Naive thymus-derived CD4-positive, alpha-beta T cell (primary cell): ENCODE measurements at places on chromosomes 2 and 18. TPM values are rescaled to one million over a fixed set of nuclear protein-coding genes. Genes with fewer than 3 reads are reported as not detected.
A peak's percentile ranks its signal among the peaks of the same experiment; 100 is the strongest.

- H3K27ac ChIP-seq, result no peak overlapping the region
- no peak for DNase-seq
- H3K4me3 ChIP-seq, result no peak overlapping the region
- H3K36me3 ChIP-seq, result no peaks in the 10 kb centered on the region
- H3K27me3 ChIP-seq, result no peaks in the 10 kb centered on the region
- no peaks in the 10 kb centered on the region for H3K4me1 ChIP-seq
Measured at GRCh38 chr2:72011791-72012190, 135.9 kb downstream of the CYP26B1 start.

PSMA8 gene
- 0.89 TPM for total RNA-seq

REG1B gene
- total RNA-seq, result not detected

- peak within 1 kb of the TSS; percentile 81 for H3K4me3 ChIP-seq
- peak within 1 kb of the TSS; percentile 36 for H3K27ac ChIP-seq
- H3K36me3 ChIP-seq, result no peaks in the 10 kb centered on the region
- peaks cover 9% of the 10 kb centered on the region for H3K4me1 ChIP-seq
- DNase-seq, result no peak
- H3K27me3 ChIP-seq, result no peaks in the 10 kb centered on the region
Measured at GRCh38 chr2:70978341-70979179, at the start of gene ANKRD53. Gene ANKRD53, plus strand, starts transcription at chr2:70978630. Its CDS starts 16 bp downstream, at chr2:70978646.

DNA sequence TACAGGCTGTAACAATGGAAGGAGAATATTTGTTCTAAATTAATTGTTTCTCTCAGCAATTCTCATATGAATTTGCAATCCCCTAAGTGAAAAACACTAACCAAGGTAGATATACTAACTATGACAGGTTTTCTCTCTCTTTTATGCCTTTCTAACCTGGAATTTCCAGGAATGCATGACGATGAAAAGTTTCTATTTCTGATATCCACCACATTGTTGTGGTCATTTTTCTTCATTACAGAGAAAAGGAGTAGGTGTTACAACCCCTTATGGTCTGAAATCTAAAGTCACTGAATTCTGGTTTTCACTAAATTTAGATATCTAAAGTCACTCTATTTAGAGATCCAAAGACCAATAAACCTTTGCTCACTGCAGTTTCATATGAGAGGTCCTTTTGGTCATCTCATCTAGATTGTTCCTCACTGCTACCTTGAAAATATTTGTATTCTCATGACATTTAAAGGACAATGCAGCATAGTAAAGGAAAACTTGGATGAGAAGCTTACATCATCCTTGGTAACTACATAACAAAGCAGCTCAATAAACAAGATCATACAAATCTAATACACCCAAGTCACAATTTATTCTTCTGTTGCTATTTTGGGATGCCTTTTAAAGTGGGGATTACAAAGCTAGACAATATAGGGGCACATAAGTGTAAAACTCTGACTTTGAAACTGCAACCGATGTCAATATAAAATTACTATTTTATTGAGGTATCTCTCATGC is 85.8 kb downstream of the TCF4 start:
- H3K27ac ChIP-seq, result no peak overlapping the region
- H3K27me3 ChIP-seq, result no peaks in the 10 kb centered on the region
- no peaks in the 10 kb centered on the region for H3K4me1 ChIP-seq
- H3K4me3 ChIP-seq, result no peak overlapping the region
- H3K36me3 ChIP-seq, result no peaks in the 10 kb centered on the region

DNA sequence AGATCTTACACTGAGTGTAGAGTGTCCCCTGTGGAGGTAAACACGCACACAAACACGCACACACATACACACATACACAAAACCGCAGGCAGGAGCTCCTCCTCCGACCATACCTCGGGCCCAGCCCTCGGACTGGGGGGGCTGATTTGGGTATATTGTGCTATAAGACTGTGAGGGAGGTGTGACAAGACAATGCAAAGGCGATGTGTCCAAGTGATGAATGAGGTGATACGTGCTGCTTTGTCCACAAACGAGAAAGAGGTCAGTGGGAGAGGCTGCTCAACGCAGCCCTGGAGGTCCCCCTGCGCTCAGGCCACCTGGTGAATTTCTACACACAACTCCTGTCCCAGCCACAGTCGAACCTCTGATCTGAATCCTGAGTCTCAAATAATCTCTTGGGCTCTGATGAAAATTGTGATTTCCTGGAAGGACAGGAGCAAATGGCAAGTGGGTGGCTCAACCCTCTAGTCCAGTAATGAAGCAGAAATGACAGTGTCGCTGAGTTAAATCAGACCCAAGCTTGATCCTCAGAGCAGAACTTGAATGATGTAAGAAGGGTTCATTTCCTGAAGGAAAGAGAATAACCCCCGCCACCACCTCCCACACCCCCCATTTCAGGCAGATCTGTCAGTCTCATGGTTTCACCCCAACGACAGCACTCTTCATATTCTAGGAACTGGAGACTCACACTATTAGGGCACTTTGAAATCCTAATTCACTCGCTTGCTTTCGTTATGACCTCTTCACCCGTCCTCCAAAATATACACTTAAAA is 48.9 kb upstream of the ASXL2 start:
- H3K36me3 ChIP-seq, result peaks cover 6% of the 10 kb centered on the region
- H3K4me3 ChIP-seq, result no peak overlapping the region
- H3K4me1 ChIP-seq, result no peaks in the 10 kb centered on the region
- H3K27me3 ChIP-seq, result no peaks in the 10 kb centered on the region
- H3K27ac ChIP-seq, result no peak overlapping the region
- no peak for DNase-seq

RAMP1 gene
- total RNA-seq, result 0.59 TPM

POTEJ gene
- not detected in 2 replicates for total RNA-seq

MRPS5 gene
- 72.9 and 78.9 TPM in 2 replicates for total RNA-seq

DNA sequence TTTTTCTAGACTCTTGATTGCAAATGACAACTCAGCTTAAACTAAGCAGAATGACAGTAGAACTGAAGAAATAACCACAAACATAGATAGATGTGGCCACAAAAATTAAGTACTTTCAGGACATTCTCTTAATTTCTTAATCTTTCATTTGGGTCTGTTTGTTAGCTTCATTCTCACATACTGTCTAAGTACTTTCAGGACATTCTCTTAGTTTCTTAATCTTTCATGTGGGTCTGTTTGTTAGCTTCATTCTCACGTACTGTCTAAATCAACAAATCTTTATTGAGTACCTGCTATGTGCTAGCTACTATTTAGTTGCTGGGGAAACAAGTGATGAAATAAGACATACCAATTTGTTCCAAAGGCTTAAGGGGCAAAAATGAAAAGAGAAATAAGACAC is 35.1 kb downstream of the FAM117B start:
- no peaks in the 10 kb centered on the region for H3K36me3 ChIP-seq
- H3K4me1 ChIP-seq, result no peaks in the 10 kb centered on the region
- no peak overlapping the region for H3K4me3 ChIP-seq
- H3K27ac ChIP-seq, result peak overlapping the region; percentile 42
- DNase-seq, result no peak

RGPD4 gene
- total RNA-seq, result not detected

DNA sequence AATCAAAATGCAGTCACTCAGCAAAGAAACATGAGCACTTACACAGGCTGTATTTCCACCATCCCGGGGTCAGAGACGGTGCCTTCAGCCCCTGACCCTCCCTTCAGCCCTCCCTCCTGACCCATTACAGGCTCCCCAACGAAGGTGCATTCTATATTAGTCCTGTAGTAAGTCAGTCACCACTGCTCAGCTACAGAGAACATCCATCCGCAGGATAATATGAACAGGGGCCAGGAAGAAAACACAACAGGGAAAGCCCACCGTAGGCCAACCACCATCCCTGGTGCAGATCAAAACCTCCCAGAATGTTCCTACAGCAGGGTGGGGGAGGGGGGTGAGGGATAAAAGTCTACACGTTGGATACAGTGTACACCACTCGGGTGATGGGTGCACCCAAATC is 15.1 kb downstream of the PXDN start:
- H3K4me1 ChIP-seq, result no peaks in the 10 kb centered on the region
- H3K36me3 ChIP-seq, result no peaks in the 10 kb centered on the region
- H3K4me3 ChIP-seq, result no peak overlapping the region
- no peaks in the 10 kb centered on the region for H3K27me3 ChIP-seq
- H3K27ac ChIP-seq, result no peak overlapping the region

FIGN gene
- not detected in 2 replicates for total RNA-seq

DNA sequence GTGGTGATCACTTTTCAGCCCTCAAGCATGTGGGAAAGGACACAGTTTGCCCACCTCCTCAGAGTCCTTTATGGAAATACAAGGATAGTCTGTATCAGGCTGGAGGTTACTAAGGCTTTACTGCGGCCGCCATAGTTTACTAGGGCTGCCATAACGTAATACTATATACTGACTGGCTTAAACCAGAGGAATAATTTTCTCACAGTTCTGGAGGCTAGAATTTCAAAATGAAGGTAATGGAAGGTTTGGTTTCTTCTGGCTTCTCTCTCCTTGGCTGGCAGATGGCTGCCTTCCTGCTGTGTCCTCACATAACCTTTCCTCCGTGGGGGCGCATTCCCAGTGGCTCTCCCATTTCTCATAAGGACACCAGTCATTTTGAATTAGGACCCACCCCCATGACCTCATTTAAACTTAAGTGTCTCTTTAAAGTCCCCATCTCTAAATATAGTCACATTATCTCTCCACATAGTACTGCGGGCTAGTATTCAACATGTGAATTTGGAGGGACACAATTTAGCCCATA is 12.5 kb upstream of the ATIC start:
- H3K36me3 ChIP-seq, result no peaks in the 10 kb centered on the region
- no peaks in the 10 kb centered on the region for H3K27me3 ChIP-seq
- no peaks in the 10 kb centered on the region for H3K4me1 ChIP-seq
- no peak overlapping the region for H3K4me3 ChIP-seq

GRCh38 chr2:63124218-63124617 is 73.6 kb downstream of the OTX1 start:
- H3K27ac ChIP-seq, result no peak overlapping the region
- no peaks in the 10 kb centered on the region for H3K36me3 ChIP-seq
- no peaks in the 10 kb centered on the region for H3K27me3 ChIP-seq
- DNase-seq, result no peak

- H3K4me1 ChIP-seq, result no peaks in the 10 kb centered on the region
- no peak overlapping the region for H3K27ac ChIP-seq
- no peaks in the 10 kb centered on the region for H3K27me3 ChIP-seq
- H3K4me3 ChIP-seq, result no peak overlapping the region
- H3K36me3 ChIP-seq, result peaks cover 62% of the 10 kb centered on the region
- no peak for DNase-seq
Measured at GRCh38 chr2:99422599-99422998, 67.2 kb downstream of the REV1 start.

POTEC gene
- total RNA-seq, result not detected

DNA sequence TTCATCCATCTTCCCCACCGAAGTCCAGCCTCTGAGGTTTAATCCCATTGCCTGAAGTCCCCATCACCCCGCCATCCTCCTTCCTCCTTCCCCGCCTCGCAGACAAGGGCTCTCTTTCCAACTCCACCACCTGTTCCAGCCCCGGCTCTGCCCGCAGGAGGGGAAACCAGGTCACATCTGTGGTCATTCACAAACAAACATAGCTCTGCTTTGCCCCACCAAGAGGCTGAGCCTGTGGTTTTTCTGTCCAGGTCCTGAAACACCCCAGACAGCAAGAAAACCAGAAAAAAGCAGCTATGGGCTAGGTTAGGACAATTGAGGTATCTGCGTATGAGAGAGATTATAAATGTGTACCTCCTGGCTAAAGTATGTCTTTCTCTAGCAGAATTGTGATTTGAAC is 144.7 kb downstream of the GLI2 start:
- H3K36me3 ChIP-seq, result no peaks in the 10 kb centered on the region
- no peaks in the 10 kb centered on the region for H3K27me3 ChIP-seq

BOLA3 gene
- total RNA-seq, result 15.7 TPM

GRCh38 chr18:9401176-9401575 is 66.6 kb downstream of the TWSG1 start:
- no peak for DNase-seq
- H3K4me1 ChIP-seq, result no peaks in the 10 kb centered on the region
- H3K36me3 ChIP-seq, result no peaks in the 10 kb centered on the region
- no peak overlapping the region for H3K4me3 ChIP-seq
- no peak overlapping the region for H3K27ac ChIP-seq

GRCh38 chr2:121372721-121373353 is 87.8 kb upstream of the TFCP2L1 start:
- H3K36me3 ChIP-seq, result no peaks in the 10 kb centered on the region
- no peaks in the 10 kb centered on the region for H3K4me1 ChIP-seq
- no peak for DNase-seq
- H3K27ac ChIP-seq, result no peak overlapping the region
- H3K27me3 ChIP-seq, result no peaks in the 10 kb centered on the region

- DNase-seq, result peak; percentile 58
- peak overlapping the region; percentile 78 for H3K27ac ChIP-seq
- H3K27me3 ChIP-seq, result no peaks in the 10 kb centered on the region
Measured at GRCh38 chr2:157897106-157897971, 21.2 kb upstream of the ACVR1 start.
